ENCODE measurements at places on chromosomes 12 and 14.

- no peak for DNase-seq
Measured at GRCh38 chr14:37034410-37035285, 137.8 kb downstream of the SLC25A21 start.

DNA sequence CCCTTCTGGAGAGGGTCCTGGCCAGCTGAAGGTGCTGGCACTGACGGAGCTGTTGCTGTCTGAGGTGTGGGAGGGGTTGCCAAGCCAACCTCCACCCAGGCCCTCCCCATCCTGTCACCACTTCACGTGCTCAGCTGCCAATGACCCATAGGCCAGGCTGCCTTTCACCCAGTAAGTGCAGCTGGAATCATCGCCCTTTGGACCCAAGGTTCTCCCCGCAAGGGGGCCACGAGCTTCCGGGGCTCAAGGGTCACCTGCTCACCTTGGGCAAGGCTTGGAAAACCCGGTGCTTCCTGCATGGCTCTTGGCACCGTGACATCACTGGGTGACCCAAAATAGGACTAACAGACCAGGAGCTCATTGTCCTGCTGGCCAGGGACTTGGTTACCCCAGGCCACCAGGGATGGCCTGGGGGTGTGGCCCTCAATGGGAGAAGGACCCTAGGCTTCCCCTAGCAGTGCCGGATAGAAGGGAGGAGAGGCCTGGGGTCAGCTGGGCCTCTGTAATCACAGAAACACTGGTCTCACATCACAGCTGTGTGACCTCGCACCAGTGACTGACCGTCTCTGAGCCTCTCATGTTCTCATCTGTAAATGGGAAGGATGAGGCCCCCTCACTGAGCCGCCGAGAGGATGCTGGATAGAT lies 51.3 kb downstream of the CCDC85C start:
- DNase-seq, result no peak

DNA sequence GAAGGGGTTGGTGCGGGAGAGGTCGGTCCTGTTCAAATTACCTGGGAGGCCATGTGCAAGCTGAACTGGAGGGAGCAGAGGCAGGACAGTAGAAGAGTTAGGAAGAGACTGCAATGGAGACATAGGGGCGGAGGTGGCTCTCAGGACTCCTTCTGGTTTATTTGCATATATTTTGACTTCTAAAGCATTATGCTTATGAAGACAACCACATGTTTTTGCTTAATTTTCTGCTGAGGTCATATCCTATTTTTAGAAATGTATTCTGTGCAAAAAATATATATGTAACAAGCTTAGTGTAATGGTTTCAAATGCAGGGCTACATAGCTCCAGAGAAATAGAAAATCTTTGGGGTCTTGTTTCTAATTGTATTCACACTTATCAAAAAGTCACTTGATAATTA lies 137.0 kb upstream of the MDM1 start:
- DNase-seq, result no peak

- no peak for DNase-seq
Measured at GRCh38 chr12:110948041-110948440, 27.7 kb upstream of the MYL2 start.

- DNase-seq, result no peak
Measured at GRCh38 chr12:98244136-98244535, 271.3 kb upstream of the TMPO start.

DNA sequence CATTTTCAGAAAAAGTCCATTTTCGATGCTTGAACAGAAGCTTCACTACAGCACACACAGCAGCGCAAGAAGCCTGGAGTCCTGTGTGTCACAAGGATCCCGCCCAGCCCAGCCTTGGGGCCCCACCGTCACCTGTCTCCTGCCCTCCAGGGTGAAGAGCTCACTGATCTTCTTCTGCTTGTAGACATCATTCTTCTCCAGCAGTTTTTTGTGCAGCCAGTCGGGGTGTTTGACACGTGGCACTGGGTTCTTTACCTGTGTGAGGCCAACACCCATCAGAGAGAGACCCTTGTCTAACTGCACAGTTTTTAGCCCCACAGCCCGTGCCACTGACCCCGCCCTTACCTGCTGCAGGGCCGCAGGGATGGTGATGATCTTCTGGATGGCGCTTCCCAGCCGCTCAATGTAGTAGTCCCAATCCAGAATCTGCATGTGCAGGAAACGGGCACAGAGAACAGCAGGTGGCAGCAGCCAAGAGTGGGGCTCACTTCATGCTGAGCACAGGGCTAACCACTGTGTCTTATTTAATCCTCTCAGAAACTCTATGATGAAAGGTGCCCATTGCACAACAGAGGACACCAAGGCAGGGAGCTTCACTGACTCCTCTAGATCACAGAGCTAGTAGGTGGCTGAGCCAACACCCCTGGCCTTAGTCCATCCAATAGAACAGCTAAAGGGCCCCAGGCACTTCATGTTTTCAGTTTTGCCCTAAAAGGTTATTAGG lies 30.0 kb downstream of the POLE start:
- DNase-seq, result no peak

GRCh38 chr12:28051516-28052354 lies 79.2 kb upstream of the PTHLH start:
- no peak for DNase-seq

DNA sequence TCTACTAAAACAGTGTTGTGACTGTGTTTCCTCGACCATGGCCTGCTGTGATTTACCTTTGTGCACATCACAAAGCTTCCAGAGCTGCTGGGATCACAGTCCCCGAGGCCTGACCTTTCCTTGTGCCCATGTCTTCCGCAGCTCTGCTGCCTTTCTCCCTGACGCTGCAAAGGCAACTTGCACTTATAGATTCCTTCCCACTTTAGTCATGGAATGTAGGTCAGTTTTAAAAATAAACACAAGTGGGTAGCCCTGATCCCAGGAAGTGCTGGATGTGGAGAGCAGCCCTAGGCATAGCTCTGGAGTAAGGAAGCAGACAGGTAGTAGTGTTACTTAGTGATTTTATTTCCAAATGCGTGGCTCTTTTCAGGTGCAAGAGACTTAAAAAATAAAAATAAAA lies 825.7 kb downstream of the AACS start:
- DNase-seq, result no peak
